ENCODE measurements at places on chromosomes 1 and 21. TPM values are rescaled to one million over a fixed set of nuclear protein-coding genes. Genes with fewer than 3 reads are reported as not detected.
A peak's percentile ranks its signal among the peaks of the same experiment; 100 is the strongest.

- no peaks in the 10 kb centered on the region for H3K36me3 ChIP-seq
- peak within 1 kb of the TSS; percentile 45 for H3K27ac ChIP-seq
- DNase-seq: peak; percentile 86
Measured at GRCh38 chr1:41241749-41242341, at the start of gene SCMH1. SCMH1 (minus strand) TSS chr1:41242306; CDS start chr1:41186133, 56,173 bp downstream.

DNA sequence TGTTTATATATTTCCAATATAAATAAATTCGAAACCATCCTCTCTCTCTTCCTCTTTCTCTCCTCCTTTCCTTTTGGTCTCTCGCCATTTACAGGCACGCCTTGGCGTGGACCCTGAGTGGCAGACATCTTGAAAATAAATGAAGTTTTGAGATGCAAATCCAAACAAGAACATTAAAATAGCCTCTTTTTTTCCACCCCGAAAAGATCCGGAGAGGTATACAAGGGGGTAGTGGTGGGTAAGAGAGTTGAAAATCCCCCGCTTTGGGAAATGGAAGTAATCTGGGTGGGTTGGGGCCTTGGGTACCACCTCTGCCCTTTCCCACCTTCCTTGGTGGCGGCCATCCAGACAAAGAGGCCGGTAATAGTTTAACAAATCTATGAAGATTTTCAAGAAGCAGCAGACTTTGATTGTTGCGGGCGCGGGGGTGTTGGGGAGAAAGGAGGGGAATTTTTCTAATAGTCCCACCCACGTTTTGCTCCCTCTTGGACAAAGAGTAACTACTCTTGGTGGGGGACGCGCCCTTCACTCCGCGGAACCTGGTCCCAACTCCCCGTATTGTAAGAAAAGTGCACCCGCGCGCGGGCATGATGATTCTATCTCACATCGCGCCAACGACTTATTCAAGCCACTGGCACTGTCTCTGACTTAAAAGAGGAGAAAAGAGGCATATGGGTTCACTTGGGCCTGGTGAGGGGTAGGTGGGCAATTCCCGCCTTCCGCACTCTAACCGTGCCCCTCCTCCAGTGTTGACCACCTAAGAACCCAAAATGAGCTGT is 4.0 kb upstream of the FOXD3 start:
- DNase-seq: peak; percentile 57
- no peak overlapping the region for H3K27ac ChIP-seq
- no peaks in the 10 kb centered on the region for H3K36me3 ChIP-seq
- H3K27me3 ChIP-seq: peaks cover 78% of the 10 kb centered on the region

GRCh38 chr1:26477446-26478152 is 5.4 kb downstream of the HMGN2 start:
- peaks cover 7% of the 10 kb centered on the region for H3K4me1 ChIP-seq
- no peaks in the 10 kb centered on the region for H3K27me3 ChIP-seq
- H3K36me3 ChIP-seq: peaks cover 55% of the 10 kb centered on the region
- peak; percentile 50 for DNase-seq

- H3K27me3 ChIP-seq: peaks cover 76% of the 10 kb centered on the region
- H3K4me3 ChIP-seq: no peak overlapping the region
- H3K27ac ChIP-seq: no peak overlapping the region
- DNase-seq: peak; percentile 36
Measured at GRCh38 chr1:167631386-167631935, 1.4 kb downstream of the RCSD1 start.

- H3K4me1 ChIP-seq: peaks cover 12% of the 10 kb centered on the region
- DNase-seq: peak; percentile 70
- H3K4me3 ChIP-seq: peak overlapping the region; percentile 99
- H3K36me3 ChIP-seq: no peaks in the 10 kb centered on the region
- H3K27ac ChIP-seq: peak overlapping the region; percentile 96
Measured at GRCh38 chr1:119713039-119713748, 1.5 kb downstream of the PHGDH start.

GRCh38 chr1:84998642-84999280 is 1.8 kb upstream of the MCOLN2 start:
- H3K4me3 ChIP-seq: peak overlapping the region; percentile 2
- H3K4me1 ChIP-seq: no peaks in the 10 kb centered on the region
- H3K36me3 ChIP-seq: no peaks in the 10 kb centered on the region
- no peak overlapping the region for H3K27ac ChIP-seq
- peak; percentile 46 for DNase-seq

DNA sequence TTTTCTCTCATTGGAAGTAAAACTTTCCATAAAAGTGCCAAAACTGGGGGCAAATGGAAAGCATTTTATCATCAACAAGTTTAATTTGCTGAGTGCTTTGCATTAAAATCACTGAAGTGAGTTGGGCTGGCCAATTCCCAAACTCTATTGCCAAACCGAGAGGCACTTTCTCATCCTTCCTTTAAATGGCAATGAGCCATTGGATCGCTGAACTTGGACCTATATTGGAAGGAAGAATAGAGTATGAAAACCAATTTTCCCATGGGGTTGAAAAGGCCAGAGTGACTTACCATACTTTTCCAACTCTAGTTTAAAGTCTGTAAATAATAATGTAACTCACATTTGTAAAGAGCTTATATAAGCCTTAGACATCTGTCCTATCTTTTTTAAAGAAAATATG is 189.1 kb upstream of the C1orf87 start:
- no peaks in the 10 kb centered on the region for H3K36me3 ChIP-seq
- H3K4me3 ChIP-seq: no peak overlapping the region
- no peak overlapping the region for H3K27ac ChIP-seq

GRCh38 chr1:74334147-74334546 is 99.0 kb downstream of the TNNI3K start:
- no peak for DNase-seq
- no peaks in the 10 kb centered on the region for H3K27me3 ChIP-seq
- H3K4me1 ChIP-seq: no peaks in the 10 kb centered on the region
- no peak overlapping the region for H3K27ac ChIP-seq

DNA sequence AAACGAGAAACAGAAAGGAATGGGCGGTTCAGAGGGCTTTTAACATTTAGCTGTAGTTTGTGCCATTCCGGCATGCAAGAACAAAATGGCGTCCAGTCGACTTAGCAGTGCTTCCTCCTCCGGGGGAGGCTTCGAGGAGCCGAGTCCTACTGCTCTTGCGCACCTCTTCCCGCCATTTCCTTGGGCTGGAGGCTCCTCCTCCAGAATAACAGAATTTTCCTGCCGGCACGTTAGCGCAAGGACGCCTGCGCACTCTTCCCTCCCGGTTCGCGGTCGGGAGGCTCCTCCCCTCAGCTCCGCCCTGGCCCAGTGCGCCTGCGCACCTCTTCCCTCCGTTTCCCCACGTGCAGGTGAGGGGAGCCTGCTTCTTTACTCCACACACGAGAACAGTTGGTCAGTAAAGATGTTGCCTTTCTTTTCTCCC is 1.0 kb downstream of the DMRTB1 start:
- no peak overlapping the region for H3K27ac ChIP-seq
- DNase-seq: peak; percentile 40
- no peak overlapping the region for H3K4me3 ChIP-seq
- H3K4me1 ChIP-seq: no peaks in the 10 kb centered on the region
- H3K27me3 ChIP-seq: no peaks in the 10 kb centered on the region

GRCh38 chr1:170131450-170131849 is 14.3 kb upstream of the NTMT2 start:
- H3K4me3 ChIP-seq: no peak overlapping the region
- no peak overlapping the region for H3K27ac ChIP-seq
- H3K27me3 ChIP-seq: no peaks in the 10 kb centered on the region
- peaks cover 3% of the 10 kb centered on the region for H3K4me1 ChIP-seq

GRCh38 chr1:155983191-155984024 is 5.1 kb upstream of the ARHGEF2 start:
- H3K27ac ChIP-seq: peak overlapping the region; percentile 32
- H3K4me3 ChIP-seq: no peak overlapping the region
- no peaks in the 10 kb centered on the region for H3K36me3 ChIP-seq

DNA sequence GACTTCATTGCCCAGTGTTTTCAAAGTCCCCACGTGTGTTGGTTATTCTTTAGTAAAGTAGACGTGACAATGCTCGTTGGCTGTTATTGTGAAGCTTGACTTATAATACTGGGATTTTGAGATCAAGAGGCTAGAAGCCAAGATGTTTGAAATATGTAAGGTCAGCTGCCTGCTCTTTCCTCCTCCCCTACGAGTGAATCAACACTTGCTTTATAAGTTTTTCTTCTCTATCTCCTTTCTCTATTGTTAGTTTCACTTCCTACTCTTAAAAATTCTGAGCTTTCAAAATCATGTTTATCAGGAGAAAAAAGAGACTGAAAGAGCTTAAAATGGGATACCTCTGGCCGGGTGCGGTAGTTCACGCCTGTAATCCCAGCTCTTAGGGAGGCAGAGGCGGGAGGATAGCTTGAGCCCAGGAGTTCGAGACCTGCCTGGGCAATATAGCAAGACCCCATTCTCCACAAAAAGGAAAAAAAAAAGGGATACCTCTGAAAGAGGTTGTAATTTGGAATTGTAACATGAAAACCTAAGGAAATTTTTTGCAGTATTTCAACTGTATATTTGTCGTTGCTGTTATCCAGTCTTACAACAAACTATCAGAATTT is 72.0 kb downstream of the EPB41 start:
- H3K4me3 ChIP-seq: no peak overlapping the region
- no peak overlapping the region for H3K27ac ChIP-seq
- peaks cover 5% of the 10 kb centered on the region for H3K36me3 ChIP-seq
- no peak for DNase-seq
- H3K27me3 ChIP-seq: no peaks in the 10 kb centered on the region

- no peak overlapping the region for H3K27ac ChIP-seq
- no peak overlapping the region for H3K4me3 ChIP-seq
- no peak for DNase-seq
Measured at GRCh38 chr1:14639291-14640050, 41.0 kb downstream of the KAZN start.

GRCh38 chr1:218930472-218931241 is 243.0 kb upstream of the LYPLAL1 start:
- no peaks in the 10 kb centered on the region for H3K36me3 ChIP-seq
- H3K27me3 ChIP-seq: no peaks in the 10 kb centered on the region
- no peak overlapping the region for H3K4me3 ChIP-seq
- no peak overlapping the region for H3K27ac ChIP-seq
- DNase-seq: no peak
- peaks cover 5% of the 10 kb centered on the region for H3K4me1 ChIP-seq

DNA sequence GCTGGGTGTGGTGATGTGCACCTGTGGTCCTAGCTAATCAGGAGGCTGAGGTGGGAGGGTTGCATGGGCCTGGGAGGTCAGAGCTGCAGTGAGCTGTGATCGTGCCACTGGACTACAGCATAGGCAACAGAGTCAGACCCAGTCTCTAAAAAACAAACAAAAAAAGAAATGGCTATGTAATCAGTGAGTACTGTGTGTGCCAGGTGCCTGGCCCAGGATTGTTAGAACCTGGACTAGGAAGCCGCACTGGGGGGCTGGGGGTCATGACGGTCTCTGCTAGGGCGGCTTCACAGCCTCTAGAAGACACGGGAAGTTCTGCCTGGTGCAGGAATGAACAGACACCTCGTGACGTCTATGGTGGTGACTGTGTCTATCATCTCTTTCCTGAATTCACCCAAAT is 8.5 kb downstream of the TMEM9 start:
- peaks cover 98% of the 10 kb centered on the region for H3K36me3 ChIP-seq
- no peaks in the 10 kb centered on the region for H3K4me1 ChIP-seq
- no peak overlapping the region for H3K27ac ChIP-seq
- H3K4me3 ChIP-seq: no peak overlapping the region
- no peaks in the 10 kb centered on the region for H3K27me3 ChIP-seq

GRCh38 chr21:41680444-41681347 is 86.2 kb downstream of the RIPK4 start:
- H3K36me3 ChIP-seq: no peaks in the 10 kb centered on the region
- no peak overlapping the region for H3K4me3 ChIP-seq
- peak; percentile 63 for DNase-seq
- peaks cover 11% of the 10 kb centered on the region for H3K4me1 ChIP-seq
- no peak overlapping the region for H3K27ac ChIP-seq
- H3K27me3 ChIP-seq: no peaks in the 10 kb centered on the region

GRCh38 chr21:38505654-38506523 is 7.6 kb upstream of the ERG start:
- H3K4me1 ChIP-seq: no peaks in the 10 kb centered on the region
- DNase-seq: peak; percentile 68

DNA sequence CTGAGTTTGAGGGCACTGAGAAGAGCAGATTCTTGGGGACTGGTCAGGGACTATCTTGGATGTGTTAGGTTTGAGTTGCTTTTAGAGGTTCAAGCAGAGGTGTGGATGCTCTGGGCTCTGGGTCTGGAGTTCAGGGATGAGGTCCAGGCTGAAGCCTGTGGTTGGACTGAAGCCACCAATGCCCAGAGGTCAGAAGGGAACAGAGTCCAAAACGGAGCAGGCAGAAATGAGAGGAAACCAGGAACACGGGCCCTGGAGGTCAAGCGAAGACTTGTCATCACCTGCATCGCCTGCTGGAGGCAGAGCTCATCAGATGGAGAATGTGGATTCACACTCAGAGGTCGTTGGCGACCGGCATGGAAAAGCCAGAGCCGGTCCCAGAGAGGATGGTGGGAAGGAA is 129.6 kb upstream of the TMEM51 start:
- peaks cover 2% of the 10 kb centered on the region for H3K4me1 ChIP-seq
- no peak overlapping the region for H3K27ac ChIP-seq
- no peak overlapping the region for H3K4me3 ChIP-seq
- no peaks in the 10 kb centered on the region for H3K36me3 ChIP-seq

DNA sequence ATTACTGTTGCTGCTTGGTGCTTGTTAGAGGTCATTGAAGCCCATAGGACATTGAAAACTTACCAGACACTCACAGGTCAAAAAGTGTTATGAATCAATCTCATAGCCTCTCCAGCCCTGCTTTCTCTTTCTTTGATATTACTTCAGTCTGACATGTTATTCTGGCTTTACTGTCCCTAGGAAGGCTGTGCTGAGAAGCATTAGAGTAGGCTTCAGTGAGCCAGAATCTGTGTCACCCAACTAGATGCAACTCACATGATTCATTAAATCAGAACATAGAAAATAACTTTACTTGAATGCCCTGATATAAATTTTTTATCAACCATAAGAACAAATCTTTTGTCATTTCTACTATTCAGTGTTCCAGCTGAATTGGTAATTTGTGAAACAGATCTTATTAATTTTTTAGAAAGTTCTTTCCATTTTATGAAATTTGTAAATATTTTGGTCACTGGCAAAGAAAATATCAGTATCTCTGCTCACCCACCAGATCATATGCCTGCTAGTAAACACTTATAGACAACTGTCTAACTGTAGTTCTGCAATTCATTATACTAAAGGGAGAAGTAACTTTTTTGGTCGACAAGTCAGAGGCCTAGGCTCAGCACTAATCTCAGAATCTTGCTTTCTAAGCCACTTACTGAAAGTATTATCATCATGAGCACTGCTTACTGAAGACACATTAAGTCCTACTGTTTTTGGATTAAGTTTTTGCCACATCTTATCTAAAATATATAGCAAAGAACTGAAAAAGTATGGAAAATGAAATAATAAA is 48.2 kb downstream of the RPAP2 start:
- DNase-seq: no peak
- H3K27ac ChIP-seq: no peak overlapping the region
- H3K4me3 ChIP-seq: no peak overlapping the region
- peaks cover 50% of the 10 kb centered on the region for H3K36me3 ChIP-seq
- H3K4me1 ChIP-seq: no peaks in the 10 kb centered on the region

EDARADD gene
- 5.0 TPM for total RNA-seq

ADAM30 gene
- total RNA-seq: not detected

ATF3 gene
- 151 TPM for total RNA-seq

PCP4 gene
- total RNA-seq: 0.44 TPM

MYBPH gene
- not detected for total RNA-seq

PPM1J gene
- 3.1 TPM for total RNA-seq

C1orf167 gene
- total RNA-seq: 0.95 TPM
